ENCODE measurements at places on chromosomes 1 and 21. TPM values are rescaled to one million over a fixed set of nuclear protein-coding genes. Genes with fewer than 3 reads are reported as not detected.

Gene IPO9
- total RNA-seq: 20.8 TPM

Gene FAM167B
- total RNA-seq: 50.6 TPM

- DNase-seq: no peak
Observed at GRCh38 chr1:161069731-161070270, at the start of gene ARHGAP30. TSS of gene ARHGAP30 (minus strand) at chr1:161069891. CDS start at chr1:161069624, 267 bp downstream.

GRCh38 chr1:8374812-8375211 is 56.9 kb downstream of the SLC45A1 start:
- DNase-seq: peak; percentile 70

Gene FNBP1L
- 59.0 TPM for total RNA-seq

Data from SK-MEL-5 (cell line).